Smooth muscle cell of trachea (primary cell): ENCODE measurements at places on chromosomes 4 and X. TPM values are rescaled to one million over a fixed set of nuclear protein-coding genes. Genes with fewer than 3 reads are reported as not detected.

SMARCAD1 gene
- total RNA-seq = 30.9 and 39.3 TPM in 2 replicates

DUX4 gene
- total RNA-seq = not detected in 2 replicates

UBA1 gene
- 177 and 188 TPM in 2 replicates for total RNA-seq

FATE1 gene
- total RNA-seq = not detected in 2 replicates

ZCCHC12 gene
- total RNA-seq = not detected in 2 replicates

MAGEB2 gene
- total RNA-seq = not detected in 2 replicates

ARMCX5 gene
- total RNA-seq = 17.9 and 19.9 TPM in 2 replicates

ANK2 gene
- total RNA-seq = 104 and 206 TPM in 2 replicates

FAT1 gene
- 168 and 386 TPM in 2 replicates for total RNA-seq

FHIP1A gene
- 0.17 and 0.29 TPM in 2 replicates for total RNA-seq

RHOXF1 gene
- not detected in 2 replicates for total RNA-seq

GPC4 gene
- 0.33 and 0.87 TPM in 2 replicates for total RNA-seq

CXCL5 gene
- 0.73 and 0.83 TPM in 2 replicates for total RNA-seq

SH3BGRL gene
- 48.3 and 61.0 TPM in 2 replicates for total RNA-seq

GAGE12E gene
- not detected in 2 replicates for total RNA-seq

GAGE12J gene
- total RNA-seq = not detected in 2 replicates

CT45A5 gene
- total RNA-seq = not detected in 2 replicates

TCEAL9 gene
- 77.6 and 144 TPM in 2 replicates for total RNA-seq

SASH3 gene
- total RNA-seq = not detected in 2 replicates

WDR13 gene
- total RNA-seq = 103 and 147 TPM in 2 replicates

RAB33A gene
- total RNA-seq = 1.3 and 3.8 TPM in 2 replicates

RNF175 gene
- under 0.01 and 0.50 TPM in 2 replicates for total RNA-seq

PPEF2 gene
- total RNA-seq = not detected in 2 replicates

SLC6A14 gene
- not detected in 2 replicates for total RNA-seq

NDP gene
- total RNA-seq = 0.17 and 0.44 TPM in 2 replicates

VSIG1 gene
- not detected in 2 replicates for total RNA-seq

RRH gene
- total RNA-seq = under 0.01 and 0.17 TPM in 2 replicates

LUZP4 gene
- not detected in 2 replicates for total RNA-seq

CRMP1 gene
- total RNA-seq = 0.50 TPM in 1 of 2 replicates, not detected in the other

MED14 gene
- total RNA-seq = 12.9 and 23.3 TPM in 2 replicates

MAGEC3 gene
- not detected in 2 replicates for total RNA-seq

HPSE gene
- total RNA-seq = 0.50 and 1.6 TPM in 2 replicates

USP17L15 gene
- total RNA-seq = not detected in 2 replicates

FREM3 gene
- total RNA-seq = not detected in 2 replicates

DCAF8L2 gene
- under 0.01 TPM in 1 of 2 replicates, not detected in the other for total RNA-seq

MAP3K15 gene
- total RNA-seq = under 0.01 TPM in 1 of 2 replicates, not detected in the other

TLR10 gene
- total RNA-seq = 0.15 TPM in 1 of 2 replicates, not detected in the other

SRPX gene
- total RNA-seq = 291 and 389 TPM in 2 replicates

ADH1B gene
- total RNA-seq = 281 and 965 TPM in 2 replicates

MCF2 gene
- 0.15 and 0.17 TPM in 2 replicates for total RNA-seq

PRKG2 gene
- total RNA-seq = 23.3 and 41.9 TPM in 2 replicates

SLC49A3 gene
- 4.2 and 15.5 TPM in 2 replicates for total RNA-seq

DCAF4L1 gene
- under 0.01 and 0.17 TPM in 2 replicates for total RNA-seq

NEUROG2 gene
- not detected in 2 replicates for total RNA-seq

FAM47A gene
- not detected in 2 replicates for total RNA-seq

C1QTNF7 gene
- 0.50 and 1.9 TPM in 2 replicates for total RNA-seq

RTL9 gene
- total RNA-seq = 0.17 and 0.29 TPM in 2 replicates

HMGN5 gene
- total RNA-seq = 0.17 and 1.6 TPM in 2 replicates

TCEAL5 gene
- total RNA-seq = not detected in 2 replicates

NWD2 gene
- not detected in 2 replicates for total RNA-seq

CT55 gene
- total RNA-seq = not detected in 2 replicates

ARX gene
- total RNA-seq = not detected in 2 replicates
